EL (cell line): ENCODE measurements at places on chromosomes 1 and 21.

DNA sequence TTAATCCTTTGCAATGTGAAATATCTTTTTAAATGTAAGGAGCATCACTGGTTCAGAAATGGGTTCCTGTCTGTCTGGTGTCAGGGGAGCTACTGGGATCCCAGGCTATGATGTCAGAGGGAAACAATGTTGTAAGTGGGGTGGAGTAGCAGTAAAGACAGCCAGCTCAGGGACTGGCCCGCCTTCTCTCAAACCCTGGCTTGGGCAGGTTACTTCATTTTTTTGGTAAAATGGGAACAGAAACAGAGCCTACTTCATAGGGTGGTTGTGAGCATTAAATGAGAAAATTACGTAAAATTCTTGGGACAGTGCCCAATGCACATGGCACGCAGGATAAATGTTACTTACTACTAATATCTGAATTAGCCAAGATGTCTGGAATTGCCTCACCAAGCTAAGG is 30.7 kb upstream of the IL20 start:
- DNase-seq, result peak; percentile 65

DNA sequence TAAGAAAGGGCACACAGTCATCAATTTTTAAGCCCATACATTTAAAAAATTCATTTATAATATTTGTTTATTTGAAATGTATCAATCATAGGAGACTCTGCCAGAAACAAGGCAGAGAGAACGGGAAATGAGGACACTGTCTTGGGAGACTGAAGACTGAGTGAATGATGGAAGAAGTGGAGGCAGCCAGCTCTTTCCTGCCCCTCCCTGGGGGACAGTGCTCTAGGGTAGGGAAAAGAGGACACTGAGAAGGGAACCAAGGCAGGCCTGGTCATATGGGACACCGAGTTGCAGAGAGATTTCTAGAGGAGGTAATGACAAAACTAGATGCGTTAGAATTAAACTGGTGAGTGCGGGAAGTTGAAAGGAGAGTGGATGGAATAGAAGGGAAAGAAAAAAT is 31.6 kb downstream of the EEIG2 start:
- DNase-seq, result no peak

- no peak for DNase-seq
These were observed 134.0 kb upstream of the ARHGEF16 start for GRCh38 chr1:3320246-3321152.

- peak; percentile 35 for DNase-seq
These were observed 61.5 kb downstream of the GNG12 start for GRCh38 chr1:67771749-67772148.

- DNase-seq, result no peak
These were observed 49.1 kb upstream of the C1orf146 start for GRCh38 chr1:92168657-92169056.

GRCh38 chr1:156666862-156667609 is 10.2 kb downstream of the NES start:
- DNase-seq, result no peak

DNA sequence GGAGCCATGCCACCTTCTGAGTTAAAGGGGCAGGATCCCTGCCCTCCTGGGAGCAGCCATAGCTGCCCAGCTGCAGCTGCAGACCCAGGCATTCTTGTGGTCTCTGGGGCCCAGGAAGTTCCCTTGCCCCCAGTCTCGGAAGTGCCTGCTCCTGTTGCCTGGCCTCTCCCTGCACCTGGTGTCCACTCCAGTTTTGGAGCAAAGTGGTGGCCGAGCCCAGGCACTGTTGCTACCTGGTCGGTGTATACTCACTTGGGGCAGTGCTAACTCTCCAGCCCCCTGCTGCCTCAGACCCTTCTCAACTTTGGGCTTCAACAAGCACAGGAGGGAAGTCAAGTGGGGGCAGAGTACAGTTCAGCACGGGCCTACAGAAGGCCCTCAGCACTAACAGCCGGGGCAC is 352.9 kb upstream of the NCAM2 start:
- no peak for DNase-seq

- no peak for DNase-seq
These were observed 1.6 kb downstream of the TMEM50B start for GRCh38 chr21:33478182-33478581.

DNA sequence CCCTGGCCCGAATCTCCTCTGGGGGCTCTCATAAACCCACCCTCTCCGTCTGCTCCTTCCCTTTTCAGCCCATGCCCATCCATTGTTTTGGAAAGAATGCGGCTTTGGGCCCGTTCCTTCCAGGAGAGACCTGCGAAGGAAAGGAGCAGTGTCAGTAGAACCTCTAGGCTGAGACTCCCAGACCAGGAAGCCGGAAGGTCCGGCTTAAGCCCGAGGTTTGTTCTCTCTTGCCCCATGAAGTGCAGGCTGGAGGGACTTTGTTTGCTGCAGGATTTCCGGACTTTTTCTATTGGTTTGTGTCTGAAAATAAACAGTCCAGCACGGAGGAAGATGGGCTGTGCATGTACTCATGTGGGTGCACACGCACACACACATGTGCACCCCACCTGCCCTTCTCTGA is 49.8 kb downstream of the ELK4 start:
- no peak for DNase-seq

- no peak for DNase-seq
These were observed 6.0 kb upstream of the TNFRSF25 start for GRCh38 chr1:6471970-6472368.

GRCh38 chr1:98903261-98903660 is 101.4 kb downstream of the PLPPR5 start:
- peak; percentile 85 for DNase-seq

DNA sequence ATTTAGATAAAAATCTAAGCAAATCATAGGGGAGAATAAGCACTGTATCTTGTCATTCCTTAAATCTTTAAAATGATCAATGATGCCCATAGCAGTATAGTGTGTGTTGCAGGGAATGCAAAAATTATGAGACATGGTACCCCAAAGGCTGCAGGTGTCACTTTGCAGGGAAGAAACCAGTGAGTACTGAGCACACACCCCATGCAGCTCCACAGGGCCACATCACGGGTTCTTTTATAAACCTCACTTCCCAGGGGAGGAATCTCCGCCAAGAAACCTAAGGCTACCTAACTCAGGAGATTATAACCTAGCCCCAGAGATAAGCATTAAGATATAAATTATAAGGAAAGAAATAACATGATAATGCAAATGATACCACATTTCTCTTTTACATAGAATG is 115.6 kb downstream of the APP start:
- no peak for DNase-seq

DNA sequence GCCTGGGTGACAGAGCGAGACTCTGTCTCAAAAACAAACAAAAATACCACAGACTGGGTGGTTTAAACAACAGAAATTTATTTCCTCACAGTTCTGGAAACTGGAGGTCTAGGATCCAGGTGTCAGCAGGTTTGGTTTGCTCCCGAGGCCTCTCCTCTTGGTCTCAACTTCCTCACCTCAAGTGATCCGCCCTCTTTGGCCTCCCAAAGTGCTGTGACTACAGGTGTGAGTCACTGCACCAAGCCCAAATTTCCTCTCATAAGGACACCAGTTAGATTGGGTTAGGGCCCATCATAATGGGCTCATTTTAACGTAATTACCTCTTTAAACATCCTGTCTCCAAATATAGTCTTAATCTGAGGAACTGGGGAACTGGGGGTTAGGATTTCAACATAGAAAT is 35.5 kb downstream of the MFSD2A start:
- DNase-seq, result no peak

DNA sequence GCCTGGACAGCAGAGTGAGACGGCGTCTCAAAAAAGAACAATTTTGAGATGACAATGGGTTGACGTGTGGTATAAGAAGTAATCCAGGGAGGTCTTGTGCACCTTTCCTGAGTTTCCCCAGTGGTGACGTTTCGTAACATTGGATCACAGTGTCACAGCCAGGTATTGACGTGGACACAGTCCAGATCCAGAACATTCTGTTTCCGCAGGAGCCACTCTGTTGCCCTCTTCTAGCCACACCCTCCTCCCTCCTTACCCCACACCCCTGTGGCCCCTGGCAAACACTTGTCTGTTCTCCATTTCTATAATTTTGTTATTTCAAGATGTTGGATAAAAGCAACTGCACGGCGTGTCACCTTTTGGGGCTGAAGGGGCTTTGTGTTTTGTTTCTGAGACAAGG is 6.5 kb upstream of the TRAPPC10 start:
- DNase-seq, result no peak

DNA sequence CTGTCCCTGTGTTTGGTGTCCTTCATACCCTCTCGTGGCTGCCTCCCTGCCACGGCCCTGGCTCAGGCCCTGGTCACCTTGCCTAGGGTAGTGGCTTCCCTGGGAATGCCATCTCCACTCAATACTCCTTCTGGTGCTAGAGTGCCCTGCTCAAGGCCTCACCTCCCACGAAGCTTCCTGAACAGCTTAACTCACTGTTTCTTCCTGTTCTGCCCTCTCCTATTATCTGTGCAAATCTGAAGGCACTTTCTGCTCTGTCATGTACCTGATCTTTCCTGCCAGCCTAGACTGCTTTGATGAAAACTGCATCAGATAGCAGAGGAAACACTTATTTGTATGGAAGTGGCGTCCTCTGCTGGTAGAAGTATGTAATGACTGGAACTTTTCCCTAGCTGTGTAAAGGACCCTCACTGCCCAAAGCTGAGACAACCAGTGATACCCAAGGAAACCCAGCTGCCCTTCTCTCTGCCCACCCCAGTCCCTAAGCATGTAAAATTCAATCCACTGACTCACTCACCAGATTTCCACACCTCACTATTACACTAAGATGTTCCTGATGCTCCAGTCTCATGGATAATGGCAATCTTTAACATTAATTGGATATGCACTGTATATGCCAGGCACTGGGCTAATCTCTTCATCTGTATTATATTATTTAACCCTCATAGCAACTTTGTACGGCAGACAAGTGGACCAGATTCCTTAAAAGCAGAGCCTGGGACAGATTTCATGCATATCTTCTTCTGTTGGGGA is 36.2 kb upstream of the BTG2 start:
- peak; percentile 68 for DNase-seq

DNA sequence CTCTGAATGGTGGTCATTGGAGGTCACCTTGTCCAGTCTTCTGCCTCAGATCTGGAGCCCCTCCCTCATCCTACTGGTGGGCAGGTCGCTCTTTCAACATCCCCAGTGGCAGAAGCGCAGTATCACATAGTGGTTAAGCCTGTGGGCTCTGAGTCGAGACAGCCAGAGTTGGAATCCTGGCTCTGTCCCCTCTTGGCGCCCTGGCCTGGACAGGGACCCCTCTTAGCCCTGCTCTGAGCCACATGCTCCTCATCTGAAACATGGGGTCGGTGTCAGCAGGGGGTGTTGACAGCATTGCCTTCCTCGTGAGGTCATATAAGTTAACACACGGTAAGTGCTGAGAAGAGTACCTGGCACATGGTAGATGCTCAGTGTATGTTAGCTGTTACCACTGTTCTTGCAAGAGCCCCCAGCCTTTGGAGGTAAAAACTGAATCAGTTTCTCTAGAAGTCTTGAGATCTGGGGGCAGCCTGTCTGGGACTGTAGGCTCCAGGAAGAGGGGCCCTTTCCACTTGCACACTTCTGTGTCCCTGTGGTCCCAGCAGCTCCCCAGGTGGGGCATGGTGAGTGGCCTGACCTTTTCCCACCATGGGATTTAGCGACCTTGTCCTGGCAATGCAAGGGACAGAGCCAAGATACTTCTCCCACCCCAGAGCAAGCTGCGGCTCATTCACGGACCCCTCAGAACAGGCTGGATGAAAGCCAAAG is 6.4 kb downstream of the ZC3H12A start:
- no peak for DNase-seq

- no peak for DNase-seq
These were observed 45.9 kb upstream of the ARTN start for GRCh38 chr1:43887748-43888147.
